ENCODE measurements at places on chromosomes 5 and 9.

DNA sequence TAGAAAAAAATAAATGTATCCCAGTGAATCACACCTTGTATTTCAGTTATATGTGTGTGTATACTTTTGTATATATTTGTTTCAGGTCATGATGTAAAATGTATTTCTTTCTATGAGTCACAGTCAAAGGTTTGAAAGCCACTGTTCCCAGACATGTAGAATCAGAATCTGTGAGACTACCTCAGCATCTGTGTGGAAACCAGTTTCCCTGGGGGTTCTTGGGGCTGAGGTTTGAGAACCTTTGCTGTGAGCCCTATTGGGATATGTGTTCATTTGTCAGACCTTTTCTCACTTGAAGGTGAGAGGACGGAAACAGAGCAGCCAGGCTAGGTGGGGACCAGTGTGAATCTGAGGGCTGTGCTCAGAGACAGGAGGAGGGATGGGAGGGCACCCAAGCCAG is 78.7 kb upstream of the SAP30L start:
- peak; percentile 60 for DNase-seq

GRCh38 chr9:33350310-33350709 is 52.1 kb downstream of the AQP7 start:
- peak; percentile 94 for DNase-seq

DNA sequence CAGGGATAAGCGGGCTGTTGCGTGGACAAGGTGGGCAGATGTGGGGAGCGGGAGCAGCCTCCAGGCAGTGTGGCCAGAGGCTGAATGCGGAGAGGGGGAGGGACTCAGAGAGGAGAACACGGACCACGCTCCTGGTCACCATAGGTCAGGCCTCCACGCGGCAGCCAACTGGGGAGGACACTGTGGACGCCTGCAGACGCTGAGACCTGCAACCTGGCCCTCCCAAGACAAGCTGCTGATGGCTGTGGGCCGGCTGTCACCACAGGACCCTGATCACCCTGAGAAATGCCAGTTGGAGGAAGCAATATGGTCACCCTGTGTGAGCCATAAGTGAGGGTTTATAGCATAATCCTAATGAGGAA is 16.8 kb downstream of the LPCAT1 start:
- no peak for DNase-seq

GRCh38 chr9:77744841-77745430 is 96.8 kb upstream of the GNA14 start:
- DNase-seq = no peak

- peak; percentile 38 for DNase-seq
Observed at GRCh38 chr5:122870219-122870856, 24.9 kb downstream of the SNX24 start.

DNA sequence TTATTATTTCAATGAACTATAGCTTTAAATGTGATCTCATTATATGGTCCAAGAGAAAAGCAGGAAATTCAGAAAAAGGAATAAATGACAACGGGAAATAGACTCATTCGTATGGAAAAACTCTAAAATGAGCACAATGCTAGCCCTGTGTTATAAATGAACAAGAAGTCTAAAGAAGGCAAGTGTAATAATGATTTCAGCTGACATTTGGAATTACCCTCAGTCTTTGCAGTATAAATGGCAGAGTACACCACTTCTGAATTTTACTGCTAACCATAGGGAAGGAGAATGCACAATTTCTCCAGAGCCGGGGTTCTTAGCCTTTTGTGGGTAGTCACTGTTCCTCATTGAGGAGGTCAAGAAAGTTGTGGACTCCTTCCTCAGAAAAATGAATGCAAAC is 93.1 kb downstream of the ANKRD55 start:
- no peak for DNase-seq

DNA sequence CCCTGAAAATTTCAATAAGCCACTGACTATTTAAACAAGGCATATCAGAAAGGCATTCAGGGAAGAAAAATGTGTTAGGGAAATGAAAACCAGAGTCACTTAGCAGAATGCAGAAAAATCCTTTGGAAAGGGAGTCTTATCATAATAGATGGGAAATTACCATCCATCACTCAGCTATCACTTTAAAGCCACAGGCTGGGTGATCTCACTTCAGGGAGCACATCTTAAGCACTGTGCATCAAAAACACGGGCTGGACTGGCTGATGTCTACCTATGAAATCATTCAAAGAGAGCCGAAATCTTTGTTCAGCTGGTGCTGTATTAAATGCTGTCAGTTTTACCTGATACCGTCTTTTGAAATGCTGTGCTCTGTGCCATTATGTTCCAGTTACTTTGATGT is 73.5 kb downstream of the C9orf57 start:
- peak; percentile 56 for DNase-seq

DNA sequence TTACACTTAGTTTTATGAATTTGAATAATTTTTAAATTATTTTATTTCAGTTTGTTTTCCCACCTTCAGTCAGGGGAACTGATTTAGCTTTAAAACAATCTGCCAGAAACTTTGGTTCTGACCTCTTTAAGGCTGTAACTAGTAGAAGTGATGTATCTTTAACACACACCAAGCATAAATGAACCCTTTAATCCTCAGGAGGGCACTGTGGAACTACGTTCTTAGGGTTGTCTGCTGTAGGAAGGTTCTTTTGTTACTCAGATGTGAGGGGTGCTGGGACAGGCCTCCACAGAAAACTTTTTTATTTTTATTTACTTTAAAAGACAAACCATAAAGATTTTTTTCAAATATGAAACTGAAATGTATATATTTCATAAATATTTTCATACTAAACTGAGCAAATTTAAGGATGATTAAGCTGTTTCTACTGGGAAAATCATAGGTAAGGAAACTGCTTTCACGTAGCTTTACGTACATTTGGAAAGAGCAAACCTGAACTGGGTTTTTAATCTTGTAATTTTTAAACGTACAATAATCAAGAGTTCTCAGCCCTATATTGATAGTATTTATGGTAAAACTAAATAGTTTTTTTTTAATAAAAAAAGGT is 5.3 kb downstream of the KLF4 start:
- DNase-seq = peak; percentile 81

DNA sequence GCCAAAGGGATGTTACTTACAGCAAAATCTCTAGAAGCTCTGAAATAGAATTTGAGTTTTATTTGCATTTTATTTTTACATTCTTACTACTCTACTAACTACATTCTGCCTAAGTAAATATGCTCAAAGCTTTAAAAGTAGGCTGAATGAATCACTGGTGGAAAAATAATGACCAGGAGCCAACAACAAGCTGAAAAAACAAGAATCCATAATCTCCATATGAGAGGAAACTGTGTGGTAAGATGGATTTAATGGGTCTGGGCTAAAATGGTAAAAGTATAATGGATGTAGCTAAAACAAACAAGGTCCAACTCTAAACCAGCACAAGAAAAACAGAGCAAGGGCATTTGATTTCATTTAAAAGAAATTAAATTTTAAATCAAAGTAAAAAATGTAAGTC is 525.8 kb upstream of the FTMT start:
- no peak for DNase-seq

- no peak for DNase-seq
Observed at GRCh38 chr9:134877541-134877940, 3.1 kb upstream of the FCN2 start.

DNA sequence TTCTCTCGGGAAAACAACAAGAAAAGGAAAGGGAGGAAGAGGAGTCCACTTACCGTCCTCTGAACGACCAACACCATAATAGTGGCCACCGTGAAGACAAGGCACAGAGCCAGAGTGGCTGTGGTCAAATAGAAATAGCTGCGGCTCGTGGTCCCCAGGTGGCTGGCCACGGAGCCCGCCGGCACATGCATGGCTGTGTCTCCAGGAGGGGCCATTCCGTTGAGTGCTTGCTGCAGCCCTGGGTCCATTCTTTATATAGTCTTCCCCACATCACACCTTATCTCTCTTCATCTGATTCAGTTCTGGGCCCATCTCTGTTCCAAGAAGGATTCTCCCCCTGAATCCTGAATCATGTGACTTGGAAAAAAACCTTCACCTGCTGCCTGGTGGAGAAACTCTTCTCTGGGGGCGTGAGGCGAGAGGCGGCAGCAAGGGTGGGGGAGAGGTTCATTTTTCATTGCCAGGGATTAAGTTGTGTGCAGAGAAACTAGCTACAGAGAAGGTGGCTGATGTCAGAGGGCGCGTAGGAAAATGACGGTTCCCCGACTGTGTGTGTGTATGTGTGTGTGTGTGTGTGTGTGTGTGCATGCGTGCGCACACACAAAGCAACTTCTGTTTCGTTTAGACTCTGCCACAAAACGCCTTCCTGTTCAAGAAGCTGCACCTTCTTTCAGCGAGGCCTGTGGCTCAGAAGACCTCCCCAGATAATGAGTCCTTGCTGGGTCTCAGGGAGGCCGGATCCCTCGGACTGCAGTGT is at the start of gene TNFSF8:
Gene TNFSF8 (minus strand): TSS at position 536 of the 757 bp plus-strand sequence. CDS start 288 bp downstream, at position 248.
- DNase-seq = no peak

- peak; percentile 58 for DNase-seq
Observed at GRCh38 chr5:168291342-168291963, at the start of gene WWC1. TSS of gene WWC1 (plus strand) at chr5:168291645. CDS start at chr5:168292153, 508 bp downstream.

GRCh38 chr9:135456436-135457104 is 23.0 kb upstream of the PPP1R26 start:
- DNase-seq = no peak

- no peak for DNase-seq
Observed at GRCh38 chr5:66724349-66725139, 128.4 kb downstream of the MAST4 start.

- DNase-seq = no peak
Observed at GRCh38 chr9:92424340-92424739, at the start of gene OMD. TSS of gene OMD (minus strand) at chr9:92424471. CDS start at chr9:92417558, 6,913 bp downstream.

GRCh38 chr9:8883321-8883720 is 1083.7 kb upstream of the DMAC1 start:
- DNase-seq = no peak

DNA sequence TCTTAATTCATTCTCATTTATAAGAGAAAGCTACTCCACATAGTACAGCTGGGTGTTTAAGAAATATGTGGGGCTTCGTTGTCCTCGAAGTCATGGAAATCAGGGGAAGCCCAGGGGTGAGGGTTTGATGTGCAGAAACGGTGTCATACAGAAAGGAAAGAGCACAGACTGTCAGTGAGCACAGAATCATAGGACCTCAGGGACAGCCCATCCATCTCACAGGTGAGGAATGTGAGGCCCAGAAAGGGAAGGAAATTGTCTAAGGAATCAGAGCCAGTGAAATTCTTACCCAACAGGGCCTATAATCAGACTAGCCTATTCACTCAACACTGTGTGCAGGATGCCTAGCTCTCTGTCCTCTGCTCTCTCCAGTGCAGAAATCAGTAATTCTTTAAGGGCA is 535.6 kb downstream of the SPOCK1 start:
- DNase-seq = no peak

- no peak for DNase-seq
Observed at GRCh38 chr5:684751-685216, 8.4 kb downstream of the TPPP start.

DNA sequence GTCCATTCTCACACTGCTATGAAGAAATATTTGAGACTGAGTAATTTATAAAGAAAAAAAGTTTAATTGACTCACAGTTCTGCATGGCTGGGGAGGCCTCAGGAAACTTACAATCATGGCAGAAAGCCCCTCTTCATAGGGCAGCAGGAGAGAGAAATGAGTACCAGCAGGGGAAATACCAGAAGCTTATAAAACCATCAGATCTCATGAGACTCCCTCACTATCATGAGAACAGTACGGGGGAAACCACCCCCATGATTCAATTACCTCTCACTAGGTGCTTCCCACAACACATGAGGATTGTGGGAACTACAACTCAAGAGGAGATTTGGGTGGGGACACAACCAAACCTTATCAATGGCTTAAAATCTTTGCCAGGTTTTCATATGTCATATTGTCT is 20.3 kb upstream of the TENT4A start:
- DNase-seq = no peak

DNA sequence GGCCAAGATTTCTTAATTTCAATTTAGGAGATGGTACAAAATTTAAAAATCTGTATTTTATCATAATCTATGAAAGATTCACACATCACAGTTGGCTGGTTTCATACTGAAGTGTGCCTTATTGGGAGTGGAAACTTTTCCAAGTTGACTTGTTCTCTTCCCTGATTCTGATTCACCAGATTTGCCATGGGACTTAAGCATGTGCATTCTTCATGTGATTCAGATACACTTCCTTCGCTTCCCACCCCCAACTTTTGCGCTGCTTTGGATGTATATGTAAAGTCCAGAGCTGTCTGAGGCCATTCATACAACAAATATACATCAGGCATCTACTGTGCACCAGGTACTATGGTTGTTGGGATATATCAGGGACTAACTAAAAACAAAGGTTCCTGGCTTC is 34.4 kb downstream of the CPEB4 start:
- DNase-seq = no peak

DNA sequence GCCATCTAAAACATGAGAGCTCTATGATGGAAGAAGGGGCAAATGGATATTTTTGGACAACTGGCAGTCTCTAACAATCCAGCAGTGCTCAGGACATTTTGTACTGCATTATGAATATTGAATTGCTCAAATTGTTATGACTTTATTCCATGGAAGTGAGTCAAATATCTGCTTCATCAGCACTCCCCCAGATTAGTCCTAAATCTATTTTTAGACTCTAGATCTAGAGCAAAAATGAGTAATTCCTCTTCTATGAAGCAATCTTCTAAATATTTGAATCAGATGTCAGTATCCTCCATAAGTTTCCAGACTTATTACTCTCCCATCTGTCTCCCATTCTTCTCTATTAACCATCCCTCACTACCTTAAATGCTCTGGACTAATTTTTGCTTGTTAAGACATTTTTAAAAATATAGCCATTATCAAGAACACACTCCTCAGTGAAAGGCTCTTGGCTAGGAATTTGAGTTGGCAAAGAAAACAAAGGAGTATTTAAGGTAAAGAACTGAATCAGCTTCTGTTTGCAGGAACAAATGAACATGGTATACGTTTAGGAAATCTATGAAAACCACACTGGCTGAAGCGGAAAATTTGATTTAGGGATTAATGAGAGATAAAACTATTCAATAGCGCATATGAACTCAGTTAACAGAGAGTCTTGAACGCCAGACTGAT is 300.9 kb downstream of the MCTP1 start:
- peak; percentile 3 for DNase-seq

DNA sequence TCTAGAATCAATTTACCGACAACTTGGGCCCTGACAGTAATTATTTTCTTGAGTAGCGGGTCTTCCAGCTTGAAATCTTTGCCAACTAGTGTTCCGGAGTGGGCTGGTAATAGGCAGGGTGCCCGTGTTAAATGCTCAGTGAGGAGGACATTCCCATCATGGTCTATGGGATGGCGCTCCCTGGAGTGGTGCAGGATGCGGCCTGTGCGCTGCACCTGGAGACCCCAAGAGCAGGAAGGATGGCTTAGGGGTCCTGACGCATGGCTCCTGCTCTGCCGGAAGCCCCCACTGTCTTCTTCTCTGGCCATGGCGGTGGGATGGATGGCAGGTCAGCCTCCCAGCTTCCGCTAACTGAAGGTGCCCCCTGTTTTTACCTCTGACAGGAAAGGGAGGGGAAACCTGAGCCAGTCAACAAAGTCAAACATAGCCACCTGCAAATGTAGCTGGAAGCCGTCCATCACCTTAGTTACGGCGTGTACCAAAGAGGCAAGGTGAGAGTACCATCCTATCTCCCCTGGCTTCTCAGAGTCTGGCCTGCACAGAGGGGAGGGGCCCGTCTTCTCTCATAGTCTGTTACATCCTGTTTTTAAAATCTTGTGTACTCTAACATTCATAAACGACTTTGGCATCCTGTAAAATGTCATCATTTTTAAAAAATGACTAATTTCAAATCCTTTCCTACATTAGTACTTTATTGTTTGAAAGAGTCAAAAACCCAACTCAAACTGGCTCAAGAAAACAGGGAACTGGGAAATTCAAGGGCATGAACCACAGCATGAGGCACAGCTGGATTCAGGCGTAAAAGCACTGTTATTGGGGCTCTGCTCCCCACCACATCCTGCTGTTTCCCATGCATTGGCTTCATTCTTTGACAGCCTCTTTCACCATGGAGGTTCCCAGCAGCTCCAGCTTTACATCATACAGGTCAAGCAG is 28.5 kb upstream of the UNC5A start:
- DNase-seq = no peak

Data from M059J (cell line).